ENCODE measurements at places on chromosomes 3 and 15. TPM values are rescaled to one million over a fixed set of nuclear protein-coding genes. Genes with fewer than 3 reads are reported as not detected.
A peak's percentile ranks its signal among the peaks of the same experiment; 100 is the strongest.

AQP9 gene
- polyA plus RNA-seq, result not detected

- peak; percentile 51 for DNase-seq
These were observed 8.8 kb upstream of the SLC6A6 start for GRCh38 chr3:14393440-14394106.

GRCh38 chr3:30107531-30107930 is 498.9 kb upstream of the TGFBR2 start:
- DNase-seq, result no peak

GRCh38 chr3:99419116-99419515 is 219.3 kb upstream of the COL8A1 start:
- DNase-seq, result peak; percentile 85

DNA sequence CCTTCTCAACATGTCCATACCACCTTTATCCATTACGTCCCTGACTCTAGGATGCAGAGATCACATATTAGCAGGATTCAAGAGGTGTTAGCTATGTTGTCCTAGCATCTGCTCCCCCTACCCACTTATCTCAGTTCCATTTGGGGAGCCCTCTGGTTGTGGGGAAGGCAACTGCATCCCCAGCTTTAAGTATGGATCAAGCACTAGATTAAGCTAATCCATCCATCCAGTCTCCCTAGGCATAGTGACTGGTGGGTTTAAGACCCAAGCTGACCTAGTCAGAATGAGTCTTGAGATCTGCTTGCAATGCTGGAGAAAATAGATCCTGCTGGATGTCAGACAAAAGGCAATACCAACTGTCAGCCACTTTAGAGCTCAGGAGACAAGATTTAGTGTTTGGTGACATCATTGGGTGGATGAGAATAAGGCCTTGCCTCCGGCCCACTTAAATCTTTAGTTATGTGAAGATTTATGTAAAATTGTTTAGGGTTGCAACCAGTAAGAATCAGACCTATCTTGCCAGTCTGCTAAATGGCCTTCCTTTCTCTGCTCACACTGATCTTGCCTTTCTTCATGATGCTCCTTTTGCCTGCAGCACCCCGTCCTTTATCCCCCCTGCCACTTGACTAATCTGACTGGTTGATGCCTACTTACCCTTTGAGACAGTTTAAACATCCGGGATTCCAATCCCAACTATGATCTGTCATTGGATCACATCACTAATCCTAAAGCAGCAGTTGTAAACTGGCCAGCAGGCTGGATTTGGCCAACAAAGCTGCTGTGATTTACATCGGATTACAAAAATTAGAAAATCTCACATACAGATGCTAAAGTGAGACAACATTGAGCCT is 2.1 kb upstream of the ISY1 start:
- DNase-seq, result no peak

Measured in BJ (cell line).